ENCODE measurements at places on chromosomes 1 and 21.

- DNase-seq: no peak
Measured at GRCh38 chr1:227809026-227809425, 6.4 kb upstream of the PRSS38 start.

GRCh38 chr1:159015440-159015909 lies 5.8 kb downstream of the IFI16 start:
- DNase-seq: peak; percentile 98

GRCh38 chr1:44294588-44295007 lies 60.5 kb downstream of the ERI3 start:
- peak; percentile 48 for DNase-seq

GRCh38 chr1:67685558-67686266 lies 711 bp downstream of the GADD45A start:
- peak; percentile 37 for DNase-seq

DNA sequence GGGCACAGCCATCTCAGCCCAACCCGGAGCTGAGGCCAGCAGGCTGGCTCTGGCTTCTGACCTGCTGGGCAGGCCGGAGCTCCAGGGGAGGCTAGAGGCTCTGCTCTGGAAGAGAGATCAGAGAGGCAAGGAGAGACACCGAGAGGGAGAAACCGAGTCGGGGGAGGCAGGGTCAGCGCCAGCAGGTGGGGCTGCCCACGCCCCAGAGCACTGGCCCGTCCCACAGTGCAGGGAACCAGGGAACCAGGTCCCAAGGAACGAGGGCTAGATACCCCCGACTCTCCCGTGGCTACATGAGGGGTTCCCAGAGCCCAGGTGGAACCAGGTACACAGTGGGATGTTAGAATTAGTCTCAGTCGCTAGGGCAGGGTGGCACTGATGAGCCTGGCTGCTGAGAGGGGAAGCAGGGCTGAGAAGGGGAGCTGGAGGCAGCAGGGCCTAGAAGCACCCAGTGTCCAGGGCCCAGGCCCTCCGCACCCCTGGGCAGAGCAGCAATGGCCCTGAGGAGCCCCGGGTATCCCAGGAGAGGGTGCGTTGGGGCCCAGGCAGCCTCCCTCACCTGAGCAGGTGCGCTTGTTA lies 2.1 kb downstream of the MASP2 start:
- no peak for DNase-seq

DNA sequence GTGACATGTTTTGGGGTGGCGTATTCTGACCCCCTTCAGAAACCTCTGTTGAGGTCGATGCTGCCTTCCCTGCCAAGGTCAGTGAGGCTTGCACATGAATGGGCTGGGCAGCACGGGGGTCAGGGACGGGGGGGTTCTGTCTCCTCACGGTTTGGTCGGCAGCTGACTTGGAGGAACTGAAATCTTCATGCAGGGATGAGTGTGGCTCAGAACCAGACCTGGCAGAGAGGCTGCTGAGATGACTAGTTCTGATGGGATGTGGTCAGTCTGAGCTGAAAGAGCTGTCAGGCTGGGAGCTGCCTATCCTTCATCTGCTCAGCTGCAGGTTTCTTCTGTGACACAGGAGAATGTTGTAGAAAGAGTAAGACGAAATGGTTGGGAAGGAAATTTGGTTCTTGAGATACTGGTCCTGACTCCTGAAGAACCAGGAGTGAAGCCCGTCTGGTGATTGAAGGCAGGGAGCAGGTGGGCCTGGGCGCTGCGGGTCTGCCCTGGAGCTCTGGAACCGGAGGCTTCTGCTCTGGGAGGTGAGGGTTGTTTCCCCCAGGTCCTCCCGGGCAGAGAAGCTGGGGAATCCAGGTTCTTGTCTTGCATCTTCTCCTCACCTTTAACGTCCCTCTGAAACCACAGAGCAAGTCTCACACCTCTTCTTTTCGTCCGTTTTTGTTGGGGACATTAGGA lies 3.3 kb downstream of the SLX9 start:
- no peak for DNase-seq

DNA sequence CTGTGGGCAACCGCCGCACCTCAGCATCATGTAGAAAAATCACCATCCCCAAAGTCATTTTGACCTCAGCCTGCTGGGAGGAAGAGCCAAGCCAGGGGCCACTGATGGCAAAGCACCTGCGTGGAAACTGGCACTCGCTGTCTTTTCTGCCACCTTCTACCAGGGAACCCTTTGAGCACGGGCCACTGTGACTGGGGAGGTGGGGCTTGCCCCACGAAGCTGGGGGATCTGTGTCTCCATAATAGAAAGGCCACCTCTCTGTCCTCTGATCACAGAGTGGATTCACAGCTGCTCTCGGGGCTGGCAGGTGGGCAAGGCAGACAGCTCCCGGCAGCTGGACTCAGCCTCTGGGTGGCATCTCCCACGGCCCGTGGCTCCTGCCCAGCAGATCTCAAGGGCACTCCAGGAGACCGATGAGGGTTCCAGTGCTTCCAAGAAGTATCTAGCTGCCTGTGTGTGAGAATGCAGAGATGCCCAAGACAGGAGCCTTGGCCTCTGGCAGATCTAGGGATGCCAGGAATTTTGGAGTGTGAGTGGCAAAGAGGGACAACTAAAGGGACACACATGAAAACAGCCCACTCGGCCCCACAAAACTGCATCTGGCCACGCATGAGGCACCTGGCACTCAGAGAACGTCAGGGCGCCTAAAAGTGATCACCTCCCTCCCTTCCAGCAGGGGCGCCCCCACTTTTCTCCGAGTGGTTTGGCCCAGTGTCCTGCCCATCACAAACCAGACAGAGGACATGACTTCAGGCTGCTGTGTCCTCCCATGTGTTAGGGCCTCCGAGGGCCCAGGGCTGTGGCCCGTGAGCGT lies 102.6 kb downstream of the PDE9A start:
- no peak for DNase-seq

- DNase-seq: no peak
Measured at GRCh38 chr1:995665-996633, 3.9 kb downstream of the HES4 start.

GRCh38 chr21:28734522-28735175 lies 258.0 kb downstream of the LTN1 start:
- no peak for DNase-seq

DNA sequence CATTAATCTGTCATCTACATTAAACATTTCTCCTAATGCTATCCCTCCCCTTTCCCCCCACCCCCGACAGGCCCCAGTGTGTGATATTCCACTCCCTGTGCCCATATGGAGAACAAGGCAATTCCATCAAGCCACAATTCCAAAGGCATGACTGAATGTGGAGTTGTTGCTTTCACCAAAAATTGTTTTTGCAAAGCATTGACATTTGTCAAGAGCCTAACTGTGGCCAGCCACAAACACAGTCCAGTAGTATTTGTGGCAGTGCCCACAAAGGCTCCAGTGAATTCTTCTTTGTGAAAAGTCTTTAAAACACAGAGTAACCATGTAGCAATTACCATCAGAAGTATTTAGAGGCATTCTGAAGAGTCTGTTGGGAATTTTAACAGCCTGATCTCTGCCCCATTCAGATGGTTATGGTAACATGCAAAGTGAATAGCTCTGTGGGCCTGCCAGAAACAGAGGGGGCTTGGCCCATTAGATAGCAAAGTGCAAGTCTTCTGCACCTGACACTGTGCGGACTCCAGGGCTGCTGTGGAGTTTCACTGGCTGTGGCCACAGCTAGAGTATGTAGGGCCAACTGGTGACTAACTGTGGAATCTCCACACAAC lies 11.6 kb upstream of the LRRC53 start:
- no peak for DNase-seq

GRCh38 chr1:5151511-5151910 lies 497.1 kb downstream of the AJAP1 start:
- no peak for DNase-seq

DNA sequence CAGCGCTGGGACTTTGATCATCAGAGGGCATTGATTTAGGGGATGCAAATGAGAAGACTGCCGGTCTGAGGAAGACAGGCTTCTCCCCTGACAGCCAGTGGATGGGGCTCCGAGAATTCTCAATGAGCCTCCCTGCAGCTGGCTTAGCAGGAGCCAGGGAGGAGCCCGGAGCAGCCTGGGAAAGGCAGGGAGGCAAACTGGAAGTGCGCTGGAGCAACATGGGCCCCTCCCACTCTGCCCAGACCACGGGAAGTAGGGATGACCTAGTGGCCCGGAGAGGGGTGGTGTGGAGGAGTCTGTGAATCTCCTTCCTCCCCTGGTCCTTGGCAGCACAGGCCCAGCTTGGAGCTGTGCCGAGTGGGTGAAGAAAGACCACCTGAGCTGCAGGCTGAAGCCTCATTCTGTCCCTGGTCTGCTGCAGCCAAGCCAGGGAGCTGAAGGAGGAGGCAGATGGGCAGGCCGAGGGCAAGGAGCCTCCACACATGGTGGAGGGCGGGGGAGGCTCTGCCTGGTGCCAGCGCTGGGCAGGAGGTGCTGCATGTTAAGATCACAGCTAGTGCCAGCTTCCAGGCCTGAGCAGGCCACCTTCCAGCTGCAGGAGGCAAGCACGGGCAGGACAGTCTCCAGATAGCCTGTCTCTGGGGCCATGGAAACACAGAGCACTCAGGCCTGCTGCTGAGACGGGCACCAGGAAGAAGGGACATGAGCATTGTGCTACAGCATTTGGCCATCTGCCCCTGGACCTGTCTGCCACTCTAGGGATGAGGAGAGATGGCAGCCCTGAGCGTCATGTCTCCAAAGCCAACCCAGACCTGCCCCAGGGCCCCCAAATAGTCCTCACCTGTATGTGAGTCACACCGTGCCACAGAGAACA lies 12.2 kb upstream of the CLSTN1 start:
- no peak for DNase-seq

DNA sequence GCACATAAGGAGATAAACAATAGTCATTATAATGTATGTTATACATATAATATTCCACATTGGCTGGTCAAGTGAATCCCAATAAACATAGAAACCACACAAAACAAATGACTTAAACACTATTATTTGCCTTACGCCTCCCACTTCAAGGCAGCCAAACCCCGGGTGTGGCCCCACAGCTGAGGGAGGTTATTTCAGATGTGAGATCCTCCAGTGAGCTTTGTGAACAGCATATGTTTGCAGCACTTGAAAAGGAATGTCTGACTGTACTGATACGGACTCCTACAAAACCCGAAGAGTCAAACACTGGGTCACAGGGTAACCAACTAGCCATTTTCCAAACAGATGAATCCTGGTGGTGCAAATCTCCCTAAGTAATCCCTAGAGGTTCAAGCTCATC lies 27.1 kb upstream of the DISP1 start:
- DNase-seq: no peak

DNA sequence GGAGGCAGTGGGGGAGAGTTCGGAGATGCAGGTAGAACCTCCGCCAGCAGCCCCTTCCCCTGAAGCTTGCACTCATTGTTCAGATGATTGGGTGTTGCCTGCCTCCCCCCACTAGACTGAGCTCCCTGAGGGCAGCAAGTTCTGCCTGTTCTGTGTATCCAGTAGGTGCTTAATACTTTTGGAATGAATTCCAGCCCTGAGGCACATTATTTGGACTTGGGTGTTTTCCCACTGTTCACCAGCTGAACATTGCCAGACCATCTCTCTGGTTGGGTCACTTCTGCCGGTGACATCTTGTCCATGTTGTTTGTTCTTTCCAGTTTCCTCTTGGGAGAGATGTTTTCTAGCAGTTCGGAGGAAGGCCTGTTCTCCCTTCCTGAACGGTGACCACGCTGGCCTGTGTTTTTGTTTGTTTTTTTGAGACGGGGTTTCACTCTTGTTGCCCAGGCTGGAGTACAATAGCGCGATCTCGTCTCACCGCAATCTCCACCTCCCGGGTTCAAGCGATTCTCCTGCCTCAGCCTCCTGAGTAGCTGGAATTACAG lies 48.7 kb downstream of the SPSB1 start:
- DNase-seq: no peak

- DNase-seq: no peak
Measured at GRCh38 chr1:41009466-41009865, 12.1 kb downstream of the SLFNL1 start.

DNA sequence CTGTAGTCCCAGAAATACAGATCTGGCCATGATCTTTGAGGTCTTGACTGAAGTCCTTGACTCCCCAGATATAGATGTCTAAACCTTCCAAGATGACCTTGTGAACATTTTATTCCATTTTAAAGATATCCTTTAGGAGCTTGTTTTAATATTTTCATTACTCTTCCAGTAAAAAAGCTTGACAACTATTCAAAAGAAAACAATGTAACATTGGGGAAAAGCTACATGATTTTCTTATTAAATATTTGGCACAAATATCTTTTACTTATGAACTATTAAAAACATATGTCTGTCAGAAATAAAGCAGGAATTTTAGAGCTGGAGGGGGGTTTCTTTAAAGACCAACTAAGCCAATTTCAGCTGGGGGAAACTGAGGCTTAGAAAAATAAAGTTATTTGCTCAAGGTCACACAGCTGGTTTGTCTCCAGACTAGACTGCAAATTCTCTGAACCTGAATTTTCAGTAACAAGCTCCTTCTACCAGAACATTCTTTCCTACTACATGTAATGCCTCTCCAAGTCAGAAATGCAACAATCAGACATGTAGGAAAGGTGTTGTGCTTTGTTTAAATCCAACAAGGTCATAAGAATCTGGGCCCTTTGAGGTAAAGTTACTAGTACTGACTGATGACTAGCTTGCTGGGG lies 67.0 kb upstream of the PTCH2 start:
- DNase-seq: no peak

DNA sequence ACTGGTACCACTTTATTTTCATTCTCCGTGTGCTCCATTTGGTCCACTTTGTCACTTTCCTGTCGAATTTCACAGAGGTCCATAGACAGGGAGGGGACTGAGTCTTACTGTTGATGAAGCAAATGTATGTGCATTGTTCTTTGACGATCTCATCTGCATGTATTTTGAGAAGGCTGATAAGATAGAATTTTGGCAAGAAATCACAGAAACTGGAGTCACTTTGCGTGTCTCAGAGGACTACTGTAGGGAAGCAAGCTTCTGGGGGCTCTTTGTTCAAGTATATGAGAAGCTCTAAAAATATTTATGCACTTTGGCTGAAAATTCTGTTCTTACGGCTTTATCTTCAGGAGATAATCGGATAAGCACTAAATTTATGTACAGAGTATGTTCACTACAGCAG lies 78.1 kb downstream of the PCBP3 start:
- no peak for DNase-seq

DNA sequence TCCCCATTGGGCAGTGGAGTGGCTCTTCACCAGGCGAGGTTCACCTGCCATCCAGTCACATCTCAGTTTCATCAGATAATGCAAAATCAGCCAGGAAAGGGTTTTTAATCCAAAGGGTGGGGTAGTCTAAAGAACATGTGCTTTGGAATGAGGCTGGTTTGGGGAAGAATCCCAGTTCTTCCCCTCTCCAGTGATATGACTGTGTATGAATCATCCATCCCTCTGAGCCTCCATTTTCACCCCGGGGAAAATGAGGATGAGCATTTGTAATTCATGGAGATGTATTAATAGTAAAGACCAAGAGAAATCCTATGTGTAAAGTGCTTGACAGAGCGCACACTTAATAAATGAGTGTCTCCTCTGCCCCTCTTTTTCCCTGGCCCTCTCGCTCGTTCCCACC lies 215.1 kb upstream of the FGGY start:
- DNase-seq: no peak

GRCh38 chr21:44510109-44510507 lies 29.9 kb downstream of the KRTAP10-1 start:
- DNase-seq: no peak

GRCh38 chr1:40652979-40653378 lies 12.5 kb downstream of the RIMS3 start:
- no peak for DNase-seq

- DNase-seq: peak; percentile 79
Measured at GRCh38 chr1:205542367-205542766, 37.9 kb downstream of the CDK18 start.

Data from inflammatory macrophage treated with lipopolysaccharide for 4 hours (primary cell).